ENCODE measurements at places on chromosomes 7 and 10.

DNA sequence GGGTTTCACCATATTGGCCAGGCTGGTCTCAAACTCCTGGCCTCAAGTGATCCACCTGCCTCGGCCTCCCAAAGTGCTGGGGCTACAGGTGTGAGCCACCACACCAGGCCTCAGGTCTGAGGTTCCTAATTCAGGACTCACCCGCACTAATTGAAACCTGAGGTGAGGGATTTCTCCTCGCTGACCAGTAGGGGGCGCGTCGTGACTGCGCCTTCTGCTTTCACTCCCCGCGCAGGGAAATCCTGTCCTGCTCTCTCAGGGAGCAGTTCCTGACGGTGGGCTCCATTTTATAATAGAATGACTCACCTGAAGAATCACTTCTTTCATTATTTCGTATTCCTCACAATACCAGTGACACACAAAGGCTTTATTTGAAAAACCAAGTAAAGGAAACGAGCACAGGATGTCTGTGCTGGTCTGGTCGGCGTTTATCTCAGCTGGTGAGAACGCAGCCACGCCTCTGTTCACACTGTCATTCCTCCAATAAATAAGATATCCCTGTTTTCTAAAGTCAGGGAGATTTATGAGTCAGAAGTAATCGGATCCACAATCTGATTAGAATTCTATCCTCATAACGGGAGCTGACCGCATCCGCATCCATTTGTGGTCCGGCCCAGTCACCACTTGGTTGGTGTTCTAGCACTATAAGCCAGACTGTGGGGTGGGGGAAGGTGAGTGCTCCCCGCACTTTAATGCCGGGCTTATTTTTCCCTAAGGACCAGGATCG, 35.4 kb downstream of the BAG3 start:
- DNase-seq = peak; percentile 81

- no peak for DNase-seq
These were observed 22.1 kb downstream of the HSPA12A start for GRCh38 chr10:116720241-116720643.

- DNase-seq = no peak
These were observed 49.5 kb downstream of the CHN2 start for GRCh38 chr7:29243910-29244655.

- DNase-seq = no peak
These were observed 80.9 kb downstream of the SORBS1 start for GRCh38 chr10:95480102-95480900.

GRCh38 chr10:4771554-4772201, 54.3 kb upstream of the AKR1E2 start:
- no peak for DNase-seq

- no peak for DNase-seq
These were observed 8.7 kb upstream of the LIPM start for GRCh38 chr10:88793712-88794299.

- DNase-seq = no peak
These were observed 201.1 kb downstream of the LRRN3 start for GRCh38 chr7:111292026-111292470.

- DNase-seq = no peak
These were observed 40.3 kb downstream of the DAGLB start for GRCh38 chr7:6407434-6407833.

DNA sequence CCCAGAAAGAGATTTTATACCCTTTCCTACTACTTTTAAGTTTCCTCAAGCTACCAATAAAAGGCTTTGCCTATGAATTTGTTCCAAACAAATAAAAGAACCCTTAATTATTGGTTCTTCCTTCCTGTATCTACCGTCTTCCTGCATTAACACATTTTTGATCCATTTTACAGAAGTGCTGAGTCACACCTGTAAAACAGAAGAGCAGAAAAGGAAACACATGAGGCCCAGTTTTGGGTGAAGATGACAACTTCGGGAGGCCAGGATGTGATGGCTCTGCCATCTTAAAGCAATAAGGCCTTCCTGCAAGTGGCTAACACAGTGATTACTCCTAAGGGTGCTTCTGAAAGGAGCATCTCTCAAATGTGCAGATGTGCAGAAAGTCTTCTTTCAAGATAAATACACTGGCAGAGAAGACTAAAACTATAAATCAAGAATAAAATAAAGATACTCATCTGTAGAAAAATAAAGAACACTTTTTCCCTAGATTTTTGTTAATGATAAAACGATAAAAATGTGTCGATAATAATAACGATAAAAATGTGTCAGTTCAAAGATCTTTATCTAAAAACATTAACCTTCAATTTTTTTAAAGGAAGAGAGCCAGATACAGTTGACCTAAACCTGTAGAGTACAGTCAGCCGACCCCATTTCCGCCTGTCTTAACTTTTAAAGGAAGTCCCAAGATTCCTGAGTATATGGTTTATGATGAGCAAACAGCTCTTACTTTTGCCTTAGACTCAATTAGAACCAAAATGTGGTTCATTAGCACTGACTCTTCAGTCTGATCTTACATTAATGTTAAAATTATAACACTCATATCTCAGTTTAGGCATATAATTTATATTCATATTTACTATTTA, 108.6 kb downstream of the UBE2H start:
- DNase-seq = no peak

DNA sequence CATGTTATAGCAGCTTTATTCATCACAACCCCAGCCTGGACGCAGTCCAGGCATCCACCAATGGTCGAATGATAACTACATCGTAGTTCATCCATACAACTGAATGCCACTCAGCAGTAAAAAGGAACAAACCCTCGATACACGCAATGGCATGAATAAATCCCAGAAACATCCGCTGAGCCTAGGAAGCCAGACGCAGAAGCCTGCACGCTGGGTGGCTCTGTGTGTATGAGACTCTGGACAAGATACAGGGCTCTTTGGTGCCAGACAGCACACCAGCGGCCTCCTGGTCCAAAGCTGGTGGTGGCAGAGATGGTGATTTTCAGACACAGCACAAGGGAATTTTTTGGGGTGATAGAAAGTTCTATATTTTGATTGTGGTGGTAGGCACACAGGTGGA, 10.0 kb upstream of the CRYGN start:
- DNase-seq = no peak

- no peak for DNase-seq
These were observed 63.1 kb upstream of the NKX6-2 start for GRCh38 chr10:132848951-132849545.

GRCh38 chr10:117312430-117312829, 62.8 kb downstream of the PDZD8 start:
- no peak for DNase-seq

DNA sequence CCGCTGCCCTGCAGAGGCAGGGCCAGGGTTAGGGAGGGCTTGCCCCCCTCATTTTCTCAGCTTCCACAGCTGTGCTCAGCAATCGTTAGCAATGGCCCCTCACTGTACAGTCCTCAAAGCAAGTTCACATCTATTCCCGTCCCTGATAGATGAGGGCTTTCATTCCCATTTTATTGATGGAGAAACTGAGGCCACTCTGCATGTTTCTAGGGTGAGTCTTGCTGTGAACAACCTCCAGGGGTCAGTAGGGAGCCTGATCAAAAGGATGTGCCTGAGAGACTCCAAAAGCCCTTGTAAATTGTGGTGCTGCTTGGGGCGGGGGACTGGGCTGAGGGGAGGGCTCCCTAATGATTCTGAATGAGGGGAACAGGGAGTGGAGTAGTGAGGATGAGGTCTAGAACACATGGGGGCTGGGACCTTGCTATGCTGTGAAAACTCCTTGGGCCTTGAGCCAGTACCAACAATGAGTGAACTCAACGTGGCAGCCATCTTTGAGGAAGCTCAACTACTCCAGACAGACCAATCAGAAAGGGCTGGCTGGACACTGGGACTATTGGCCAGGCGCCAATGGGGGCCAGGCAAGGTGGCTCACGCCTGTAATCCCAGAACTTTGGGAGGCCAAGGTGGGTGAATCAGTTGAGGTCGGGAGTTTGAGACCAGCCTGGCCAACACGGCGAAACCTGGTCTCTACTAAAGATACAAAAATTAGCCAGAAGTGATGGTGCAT, 6.7 kb upstream of the GRIFIN start:
- no peak for DNase-seq

GRCh38 chr10:93954299-93954698, 39.4 kb upstream of the PLCE1 start:
- no peak for DNase-seq

- no peak for DNase-seq
These were observed 110.0 kb downstream of the ADAM22 start for GRCh38 chr7:88044069-88044468.

DNA sequence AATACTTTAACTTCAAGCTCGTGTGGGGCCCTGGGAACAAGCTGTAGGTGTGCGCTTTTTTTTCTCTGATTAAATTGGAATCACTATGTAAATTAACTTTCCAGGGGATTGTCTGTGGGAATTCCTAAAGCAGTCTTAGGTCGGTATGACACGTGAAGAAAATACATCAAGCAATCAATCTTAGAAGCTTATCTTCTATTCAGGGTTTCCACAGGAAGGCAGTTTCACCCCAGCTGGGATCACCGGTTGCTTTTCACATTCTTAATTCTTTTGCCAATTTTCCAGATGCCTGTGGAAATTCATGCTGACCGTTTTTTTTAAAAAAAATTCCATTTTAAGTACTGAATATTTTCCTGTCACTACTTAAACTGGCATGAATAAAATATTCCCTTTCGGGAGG, 41.9 kb downstream of the CAMK1D start:
- DNase-seq = no peak

DNA sequence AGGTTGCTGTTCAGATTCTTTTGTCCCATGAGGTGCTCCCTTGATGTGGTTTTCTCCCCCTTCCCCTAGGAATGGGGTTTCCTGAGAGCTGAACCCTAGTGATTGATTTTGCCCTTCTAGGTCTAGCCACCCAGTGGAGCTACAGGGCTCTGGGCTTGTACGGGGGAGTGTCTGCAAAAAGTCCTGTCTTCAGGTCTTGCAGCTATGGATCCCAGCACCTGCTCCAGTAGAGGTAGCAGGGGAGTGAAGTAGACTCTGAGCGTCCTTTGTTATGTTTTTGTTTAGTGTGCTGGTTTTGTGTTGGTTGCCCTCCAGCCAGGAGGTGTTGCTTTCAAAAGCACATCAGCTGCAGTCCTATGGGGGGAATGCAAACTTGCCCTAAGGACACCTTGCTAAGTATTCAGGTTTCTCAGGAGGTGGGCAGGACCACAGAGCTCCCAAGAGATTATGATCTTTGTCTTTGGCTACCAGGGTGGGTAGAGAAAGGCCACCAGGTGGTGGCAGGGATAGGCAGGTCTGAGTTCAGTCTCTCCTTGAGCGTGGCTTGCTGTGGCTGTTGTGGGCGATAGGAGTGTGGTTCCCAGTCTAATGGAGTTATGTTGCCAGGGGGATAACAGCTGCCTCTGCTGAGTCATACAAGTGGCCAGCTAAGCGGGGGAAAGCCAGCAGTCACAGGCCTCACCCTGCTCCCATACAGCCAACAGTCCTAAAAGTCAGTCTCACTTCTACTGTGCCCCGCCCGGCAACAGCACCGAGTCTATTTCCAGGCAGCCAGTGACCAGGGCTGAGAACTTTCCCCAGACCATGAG, 92.4 kb upstream of the JCAD start:
- peak; percentile 76 for DNase-seq

GRCh38 chr7:31095286-31096197, 43.4 kb downstream of the ADCYAP1R1 start:
- no peak for DNase-seq

DNA sequence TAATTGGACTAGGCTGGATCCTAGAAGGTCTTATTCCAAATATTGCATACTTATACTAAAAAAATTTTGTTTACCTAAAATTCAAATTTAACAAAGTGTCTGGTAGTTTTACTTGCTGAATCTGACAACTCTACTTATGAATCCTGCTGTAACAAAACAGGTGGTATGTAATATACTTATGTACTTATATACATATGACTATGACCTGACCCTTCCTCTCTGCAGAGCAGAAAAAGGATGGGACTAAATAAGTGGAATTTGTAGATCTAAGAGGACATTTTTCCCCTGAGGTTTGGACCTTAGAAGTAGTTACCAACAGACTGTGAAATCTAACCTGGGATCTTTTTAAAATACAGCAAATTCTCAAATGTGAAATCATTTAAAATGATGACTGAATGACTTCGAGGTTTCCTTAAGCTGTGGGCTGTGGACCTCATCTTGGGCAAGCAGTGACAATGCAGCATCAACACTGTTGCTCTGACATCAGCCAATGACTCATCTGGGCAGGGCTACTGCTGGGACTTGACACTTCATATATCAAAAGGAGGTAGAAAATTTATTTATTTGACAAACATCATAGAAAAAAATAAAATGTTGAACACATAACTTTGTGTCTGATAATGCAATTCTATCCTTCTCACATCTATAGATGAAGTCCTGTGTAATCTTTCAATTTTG, 73.6 kb downstream of the RELN start:
- peak; percentile 4 for DNase-seq

- no peak for DNase-seq
These were observed 202.2 kb downstream of the PHF14 start for GRCh38 chr7:11175887-11176286.

- DNase-seq = no peak
These were observed 1.4 kb upstream of the THSD7A start for GRCh38 chr7:11833431-11833830.

DNA sequence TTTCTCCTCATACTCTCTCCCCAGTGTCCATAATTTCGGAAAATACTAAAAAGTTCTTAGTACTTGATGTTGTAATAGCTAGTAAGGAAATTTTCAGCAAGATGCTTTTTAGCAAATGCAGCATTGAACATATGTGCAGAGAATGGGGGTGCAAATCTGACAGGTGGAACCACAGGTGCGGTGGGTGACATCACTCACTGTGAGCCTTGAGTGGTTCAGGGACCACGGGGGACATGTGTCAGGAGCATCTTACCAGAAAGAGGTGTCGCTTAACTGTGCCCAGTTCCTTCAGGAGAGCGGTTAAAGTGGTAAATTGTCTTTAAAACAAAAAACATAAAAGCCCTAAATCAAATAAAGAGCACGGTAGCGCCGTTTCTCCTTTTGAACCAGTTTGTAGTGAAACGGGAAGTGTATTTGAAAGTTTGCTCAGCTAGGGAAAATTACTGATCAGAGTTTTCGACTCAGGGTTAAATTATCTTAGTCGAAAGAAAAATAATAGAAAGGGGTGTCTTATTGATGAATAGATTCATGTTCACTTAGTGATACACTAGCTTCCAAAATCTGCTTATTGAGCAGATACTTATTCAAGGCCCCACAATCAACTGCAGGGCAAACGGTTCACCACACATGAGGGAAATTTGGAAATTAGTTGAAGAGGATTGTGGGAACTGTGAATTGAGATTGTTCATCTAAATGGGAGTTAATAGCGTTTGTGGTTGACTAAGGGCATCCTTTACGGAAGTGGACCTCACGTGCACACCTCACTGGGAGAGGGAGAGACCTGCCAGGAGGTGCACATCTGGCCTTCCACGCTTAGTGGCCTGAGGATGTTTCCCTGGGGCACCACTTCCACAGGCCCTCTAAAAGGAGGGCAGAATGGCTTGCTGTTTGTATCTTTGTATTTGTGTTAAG, 12.7 kb downstream of the CUL1 start:
- DNase-seq = no peak

- DNase-seq = peak; percentile 91
These were observed 164.4 kb upstream of the NAMPT start for GRCh38 chr7:106448992-106449859.

GRCh38 chr10:78176320-78177317, 143.0 kb downstream of the RPS24 start:
- no peak for DNase-seq
